ENCODE measurements at places on chromosomes 1 and 21. TPM values are rescaled to one million over a fixed set of nuclear protein-coding genes. Genes with fewer than 3 reads are reported as not detected.

DNA sequence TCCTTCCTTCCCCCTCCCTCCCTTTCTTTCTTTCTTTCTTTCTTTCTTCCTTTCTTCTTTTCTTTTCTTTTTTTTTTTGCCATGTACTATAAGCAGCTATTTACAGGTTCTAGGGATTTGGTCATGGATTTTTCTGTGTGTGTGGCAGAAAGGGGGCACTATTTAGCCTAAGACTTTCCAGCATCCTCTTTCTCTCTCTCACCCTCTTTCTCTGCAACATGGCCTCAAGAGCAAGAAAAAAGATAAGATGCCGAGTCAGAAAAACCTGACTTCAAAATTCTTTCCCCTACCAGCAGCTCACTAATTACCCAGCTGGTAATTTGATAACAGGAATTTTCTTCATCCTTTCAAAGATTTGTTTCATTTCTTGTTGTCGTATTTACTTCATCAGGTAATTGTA is 458.3 kb upstream of the ADAMTS5 start:
- DNase-seq, result no peak

GRCh38 chr1:23897083-23897482 is 16.1 kb downstream of the CNR2 start:
- no peak for DNase-seq

The CNR2 gene
- not detected for total RNA-seq

The LCE1E gene
- not detected for total RNA-seq
